ENCODE measurements at places on chromosomes 16 and 17. TPM values are rescaled to one million over a fixed set of nuclear protein-coding genes. Genes with fewer than 3 reads are reported as not detected.

Gene KATNB1
- total RNA-seq = 42.3 TPM

Gene TEX2
- 8.5 TPM for total RNA-seq

Gene CD300E
- not detected for total RNA-seq

Gene ANKRD40
- 29.7 TPM for total RNA-seq

Gene PPM1D
- 6.9 TPM for total RNA-seq

Gene CTRB1
- not detected for total RNA-seq

Gene POLG2
- total RNA-seq = 1.9 TPM

Gene TNFRSF17
- not detected for total RNA-seq

Gene ZFP3
- not detected for total RNA-seq

Gene KCTD19
- total RNA-seq = 0.49 TPM

Gene HP
- not detected for total RNA-seq

Gene CDIP1
- total RNA-seq = 0.20 TPM

Gene DUXB
- not detected for total RNA-seq

Gene SLC5A11
- total RNA-seq = not detected

Gene MYH1
- not detected for total RNA-seq

Gene GPR179
- 0.07 TPM for total RNA-seq

Gene SDR42E1
- total RNA-seq = not detected
